ENCODE measurements at places on chromosomes 3 and 15.

GRCh38 chr3:42002790-42003189 lies 40.9 kb upstream of the ULK4 start:
- DNase-seq = no peak

DNA sequence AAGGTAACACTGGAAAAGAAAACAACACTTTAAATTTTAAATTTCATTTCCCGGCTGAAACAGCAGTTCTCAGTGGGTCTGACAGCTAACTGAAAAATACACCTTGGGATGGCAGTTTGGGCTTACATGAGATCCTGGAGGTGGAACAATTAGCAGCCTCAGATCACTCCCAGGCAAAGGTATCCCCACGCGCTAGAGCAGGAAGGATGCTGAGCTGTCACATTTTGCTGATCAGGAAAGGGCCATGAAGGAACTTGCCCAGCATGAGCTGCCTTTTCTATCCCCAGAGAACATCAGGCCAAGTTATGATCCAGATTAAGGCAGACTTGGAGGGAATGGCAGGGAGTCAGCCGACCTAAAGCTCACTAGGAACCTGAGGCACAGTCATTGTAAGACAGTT lies 204.8 kb upstream of the SLC2A2 start:
- no peak for DNase-seq

- no peak for DNase-seq
Measured at GRCh38 chr15:40102897-40103858, 5.5 kb downstream of the BMF start.

GRCh38 chr3:53150247-53151085 lies 10.5 kb upstream of the PRKCD start:
- no peak for DNase-seq

DNA sequence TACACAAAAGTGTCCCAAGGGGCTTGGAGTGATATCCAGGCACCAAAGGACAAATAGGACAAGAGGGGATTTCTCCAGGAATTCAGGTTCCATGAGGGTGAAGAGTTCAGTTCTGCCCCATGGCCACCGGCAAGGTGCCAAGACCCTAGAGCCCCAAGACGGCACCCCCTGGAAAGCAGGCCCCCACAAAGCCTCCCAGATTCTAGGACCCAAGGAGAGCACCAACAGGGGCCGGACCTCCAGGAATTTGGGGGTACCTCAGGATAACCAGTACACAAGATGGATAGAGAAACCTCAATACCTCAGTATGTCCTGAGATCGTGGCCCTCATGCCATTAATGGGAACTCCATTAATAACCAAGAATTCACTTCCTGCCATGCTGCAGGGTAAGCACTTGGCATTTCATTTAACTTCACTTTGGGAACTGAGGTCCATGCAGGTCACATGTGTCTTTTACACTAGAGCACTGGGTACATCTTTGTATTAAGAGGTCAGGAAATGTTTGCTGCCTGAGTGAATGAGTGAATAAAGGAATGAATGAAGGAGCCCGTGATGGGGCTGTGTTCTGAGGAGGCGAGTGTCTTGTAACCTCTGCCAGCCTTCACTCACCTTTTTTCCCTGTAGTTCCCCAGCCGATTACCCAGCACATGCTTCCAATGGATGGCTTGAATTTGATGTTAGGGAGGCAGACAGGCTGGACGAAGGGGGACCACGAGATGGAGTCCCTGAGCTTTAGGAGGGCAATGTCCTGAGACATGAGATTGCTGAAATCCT lies 15.5 kb upstream of the PRSS50 start:
- no peak for DNase-seq

GRCh38 chr3:175702956-175703355 lies 843.8 kb downstream of the NAALADL2 start:
- no peak for DNase-seq

GRCh38 chr3:122030381-122031122 lies 8.5 kb upstream of the ILDR1 start:
- peak; percentile 25 for DNase-seq

Measured in CD4-positive, alpha-beta T cell treated with Interleukin-12 subunit alpha and Interleukin-12 subunit beta, for 1 hour (primary cell).